ENCODE measurements at places on chromosomes 5 and 9.
A peak's percentile ranks its signal among the peaks of the same experiment; 100 is the strongest.

- peak; percentile 47 for DNase-seq
Observed at GRCh38 chr5:79255786-79256557, 20.0 kb downstream of the JMY start.

- peak; percentile 92 for DNase-seq
Observed at GRCh38 chr5:132437604-132438266, 52.8 kb downstream of the IRF1 start.

GRCh38 chr9:26240020-26240419, 561.8 kb upstream of the TUSC1 start:
- no peak for DNase-seq

GRCh38 chr5:142626786-142627185, 59.1 kb downstream of the FGF1 start:
- no peak for DNase-seq

DNA sequence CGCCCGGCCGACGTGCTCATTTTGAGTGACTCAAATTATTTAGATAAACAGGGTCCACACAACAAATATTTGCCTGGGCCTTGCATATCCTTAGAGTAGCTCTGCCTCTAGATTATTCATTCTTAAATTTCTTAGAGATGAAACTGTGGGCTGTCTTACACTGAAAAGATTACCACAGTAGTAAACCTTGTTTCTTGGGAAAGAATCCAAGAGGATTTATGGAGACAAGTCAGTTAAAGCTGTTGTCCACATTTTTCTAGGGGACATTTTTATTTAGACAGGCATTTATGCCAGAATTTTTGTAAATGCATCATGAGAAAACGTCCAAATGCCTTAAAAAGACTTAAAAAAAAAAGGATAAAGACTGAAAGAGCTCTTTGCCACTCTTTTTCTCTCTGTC, 32.6 kb upstream of the RANBP3L start:
- DNase-seq, result peak; percentile 13

GRCh38 chr5:155616779-155617392, 603.3 kb downstream of the KIF4B start:
- DNase-seq, result peak; percentile 26

DNA sequence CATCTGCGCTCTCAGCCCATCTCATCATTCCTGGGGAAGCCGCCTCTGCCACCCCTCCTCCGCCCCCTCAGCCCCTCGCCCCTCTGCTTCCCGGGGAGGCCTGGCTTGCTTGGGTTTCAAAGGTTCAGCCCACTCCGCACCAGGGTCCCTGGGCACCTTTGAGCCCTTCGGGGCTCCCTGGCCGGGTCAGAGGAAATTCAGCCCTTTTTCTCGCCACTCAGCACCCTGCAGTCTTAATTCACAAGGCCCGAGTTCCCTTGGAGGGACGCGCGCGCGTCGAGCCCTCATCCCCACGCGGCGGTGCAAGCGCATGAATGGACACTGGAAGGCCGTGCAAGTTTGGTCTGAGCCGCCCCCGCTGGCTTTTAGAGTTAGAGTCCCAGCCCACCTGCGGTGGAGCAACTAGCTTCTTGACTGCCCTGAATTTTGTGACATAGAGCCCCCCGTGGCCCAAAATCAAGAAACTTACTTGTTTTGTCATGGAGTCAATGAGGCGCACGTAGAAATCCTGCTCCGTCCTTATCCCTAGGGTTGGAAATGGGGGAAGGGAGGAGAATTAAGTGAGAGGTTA, 4.5 kb downstream of the EBF1 start:
- DNase-seq, result peak; percentile 11

GRCh38 chr5:137136991-137137632, 362.0 kb downstream of the SPOCK1 start:
- no peak for DNase-seq

DNA sequence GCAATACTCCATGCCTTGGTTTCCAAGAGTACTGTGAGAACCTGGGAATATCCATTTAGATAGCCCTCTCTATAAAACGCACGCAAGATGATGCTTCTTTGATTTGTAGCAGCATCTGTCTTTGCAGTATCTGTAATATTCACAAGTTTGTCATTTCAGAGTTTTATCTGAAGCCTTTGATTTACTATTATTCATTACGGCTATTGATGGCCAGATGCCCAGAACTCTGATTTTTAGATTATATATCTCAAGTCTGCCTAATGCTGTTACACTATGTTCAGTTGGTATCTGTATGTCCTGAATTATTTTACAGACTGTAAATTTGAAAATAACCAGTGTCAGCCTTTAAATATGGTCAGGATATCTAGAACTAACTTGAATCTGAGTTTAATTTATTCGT, 233.3 kb downstream of the FAM170A start:
- no peak for DNase-seq

GRCh38 chr5:132319975-132320374, 25.8 kb downstream of the SLC22A4 start:
- no peak for DNase-seq

- DNase-seq, result peak; percentile 59
Observed at GRCh38 chr9:128972956-128973355, 25.5 kb downstream of the NUP188 start.

DNA sequence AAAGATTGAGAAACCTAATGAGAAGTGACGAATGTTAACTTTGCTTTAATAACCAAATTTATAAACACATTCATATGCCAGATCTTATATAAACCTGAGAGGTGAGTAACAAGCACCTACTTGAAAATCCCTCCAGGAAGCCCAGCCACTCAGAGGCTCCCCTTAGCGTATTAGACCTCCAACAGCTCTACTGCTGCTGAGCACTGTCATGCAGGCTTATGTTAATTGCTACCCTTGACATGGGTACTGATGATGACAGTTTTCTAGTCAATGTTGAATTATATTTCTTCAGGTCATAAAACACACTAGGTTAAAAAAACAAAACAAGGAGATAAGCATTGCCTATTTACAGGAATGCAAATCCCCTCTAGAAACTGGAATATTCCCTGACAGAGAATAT, 161.2 kb downstream of the MPDZ start:
- no peak for DNase-seq

- DNase-seq, result no peak
Observed at GRCh38 chr9:95855961-95856360, 19.5 kb upstream of the ERCC6L2 start.

GRCh38 chr5:151892393-151892792, 32.3 kb downstream of the GLRA1 start:
- DNase-seq, result no peak

- no peak for DNase-seq
Observed at GRCh38 chr9:135343136-135343535, 136.4 kb upstream of the PPP1R26 start.

- no peak for DNase-seq
Observed at GRCh38 chr5:160843240-160843639, 8.8 kb downstream of the ATP10B start.

DNA sequence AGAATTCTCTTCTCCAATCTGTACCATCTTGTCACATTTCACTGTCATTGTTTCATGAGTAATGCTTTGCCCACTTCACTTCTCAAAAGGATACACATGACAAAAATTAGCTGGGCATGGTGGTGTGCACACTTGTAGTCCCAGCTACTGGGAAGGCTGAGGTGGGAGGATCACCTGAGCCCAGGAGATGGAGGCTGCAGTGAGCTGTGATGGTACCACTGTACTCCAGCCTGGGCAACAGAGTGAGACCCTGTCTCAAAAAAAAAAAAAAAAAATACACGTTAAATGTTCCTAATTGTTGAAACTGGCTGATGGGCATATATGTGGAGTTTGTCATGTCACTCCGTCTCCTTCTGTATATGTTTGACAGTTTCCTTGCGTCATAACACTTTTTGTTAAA, 36.3 kb upstream of the HSD17B3 start:
- DNase-seq, result no peak

- no peak for DNase-seq
Observed at GRCh38 chr5:60510049-60510448, 189.9 kb downstream of the DEPDC1B start.

DNA sequence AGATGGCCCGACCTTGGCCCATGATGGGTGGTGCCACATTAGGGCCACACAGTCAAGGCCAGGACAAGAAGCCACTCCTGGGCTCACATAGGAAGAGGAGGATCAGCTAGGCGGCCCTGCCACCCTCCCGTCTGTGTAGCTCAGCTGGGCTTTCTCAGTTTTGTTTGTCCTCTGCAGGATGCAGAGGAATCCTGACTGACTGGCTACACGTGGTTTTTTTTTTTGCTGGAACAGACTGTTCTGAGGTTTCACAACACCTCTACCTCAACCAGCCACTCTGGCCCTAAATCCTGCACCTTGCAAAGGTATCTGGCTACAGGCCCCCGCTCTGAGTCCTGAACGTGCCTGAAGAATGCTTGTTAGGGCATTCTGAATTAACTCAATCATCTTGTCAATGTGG, 88.3 kb upstream of the MSX2 start:
- no peak for DNase-seq
